Cardiac ventricle fibroblast (primary cell): ENCODE measurements at places on chromosomes 4 and X. TPM values are rescaled to one million over a fixed set of nuclear protein-coding genes. Genes with fewer than 3 reads are reported as not detected.

ZNF630 gene
- 1.4 and 1.7 TPM in 2 replicates for total RNA-seq

PNMA6E gene
- not detected in 2 replicates for total RNA-seq

TRIM61 gene
- total RNA-seq, result 1.6 and 2.7 TPM in 2 replicates

GRID2 gene
- total RNA-seq, result not detected in 2 replicates

TASL gene
- not detected in 2 replicates for total RNA-seq

MYOZ2 gene
- total RNA-seq, result not detected in 2 replicates

EPGN gene
- total RNA-seq, result not detected in 2 replicates

PDZD4 gene
- 0.69 and 1.3 TPM in 2 replicates for total RNA-seq

OPRPN gene
- not detected in 2 replicates for total RNA-seq

ASB5 gene
- not detected in 2 replicates for total RNA-seq

CLCN4 gene
- total RNA-seq, result 6.2 and 6.8 TPM in 2 replicates

AADAT gene
- 4.6 and 5.2 TPM in 2 replicates for total RNA-seq

SSX2B gene
- total RNA-seq, result not detected in 2 replicates

VCX3A gene
- not detected in 2 replicates for total RNA-seq

PLP2 gene
- total RNA-seq, result 41.1 and 44.0 TPM in 2 replicates

BMP3 gene
- total RNA-seq, result not detected in 2 replicates

ZNF711 gene
- total RNA-seq, result 0.24 and 0.31 TPM in 2 replicates

BRS3 gene
- total RNA-seq, result not detected in 2 replicates

FREM3 gene
- not detected in 2 replicates for total RNA-seq

CRLF2 gene
- not detected in 2 replicates for total RNA-seq

GRPR gene
- not detected in 2 replicates for total RNA-seq

CLIC2 gene
- 2.9 and 5.2 TPM in 2 replicates for total RNA-seq

UGT8 gene
- total RNA-seq, result not detected in 2 replicates

SYN1 gene
- total RNA-seq, result 1.3 and 1.7 TPM in 2 replicates

TLR2 gene
- 0.10 and 0.50 TPM in 2 replicates for total RNA-seq

SUPT20HL1 gene
- total RNA-seq, result not detected in 2 replicates

KCTD8 gene
- not detected in 2 replicates for total RNA-seq

IRS4 gene
- not detected in 2 replicates for total RNA-seq

MGAT4D gene
- total RNA-seq, result not detected in 2 replicates

MMAA gene
- 6.2 and 6.5 TPM in 2 replicates for total RNA-seq

DCAF8L2 gene
- total RNA-seq, result not detected in 2 replicates

PNMA6A gene
- 0.69 TPM in 1 of 2 replicates, not detected in the other for total RNA-seq

WAS gene
- 1.1 and 1.6 TPM in 2 replicates for total RNA-seq

POU3F4 gene
- not detected in 2 replicates for total RNA-seq

FAM9C gene
- total RNA-seq, result not detected in 2 replicates

TCP11X2 gene
- not detected in 2 replicates for total RNA-seq

PNCK gene
- total RNA-seq, result 0.20 and 0.25 TPM in 2 replicates

ERCC6L gene
- total RNA-seq, result 0.20 and 0.31 TPM in 2 replicates

ENPP6 gene
- not detected in 2 replicates for total RNA-seq

FAM47E gene
- total RNA-seq, result 0.44 and 0.78 TPM in 2 replicates

ADH1A gene
- not detected in 2 replicates for total RNA-seq

ASMT gene
- not detected in 2 replicates for total RNA-seq

AMOT gene
- total RNA-seq, result 1.3 and 1.6 TPM in 2 replicates
